ENCODE measurements at places on chromosomes 3 and 15.

DNA sequence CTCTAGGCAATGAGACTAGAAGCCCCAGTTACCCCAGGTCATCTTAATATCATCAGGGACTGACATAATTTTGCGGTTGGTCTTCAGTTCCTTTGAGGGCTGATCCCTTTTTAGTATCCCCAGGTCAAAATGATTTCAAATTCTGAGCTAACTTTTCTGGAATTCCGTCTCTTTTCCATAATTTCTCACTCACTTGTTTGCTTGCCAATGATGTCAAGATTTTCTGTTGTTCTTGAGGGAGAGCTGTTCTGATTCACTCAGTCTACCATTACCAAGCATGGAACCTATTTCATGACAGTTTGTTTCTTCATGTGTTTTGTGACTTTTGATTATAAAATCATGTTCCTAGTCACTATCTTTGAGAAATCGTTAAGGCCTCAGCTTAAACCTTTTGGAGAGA is 190.5 kb upstream of the LYSMD4 start:
- no peak for DNase-seq

DNA sequence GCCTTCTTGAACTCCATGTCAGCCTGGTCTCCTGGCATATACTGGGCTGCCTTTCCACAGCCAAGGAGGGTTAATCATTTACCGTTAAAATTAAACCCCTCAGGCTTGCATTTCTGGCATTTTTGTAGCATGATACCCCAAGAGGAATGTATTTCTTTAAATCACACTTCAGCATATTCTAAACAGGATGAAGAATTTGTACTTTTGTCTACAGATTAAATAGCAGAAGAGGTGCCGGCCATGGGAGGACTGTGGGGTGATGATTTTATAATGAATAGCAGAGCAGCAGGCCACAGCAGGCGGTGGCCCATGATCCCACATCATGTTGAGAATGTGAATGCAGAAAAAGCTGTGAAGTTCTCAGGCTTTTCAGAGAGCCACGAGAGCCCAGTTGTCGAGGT is 90.2 kb downstream of the ARNT2 start:
- DNase-seq = no peak

- DNase-seq = no peak
Observed at GRCh38 chr3:117084739-117085270, 375.2 kb downstream of the TUSC7 start.

DNA sequence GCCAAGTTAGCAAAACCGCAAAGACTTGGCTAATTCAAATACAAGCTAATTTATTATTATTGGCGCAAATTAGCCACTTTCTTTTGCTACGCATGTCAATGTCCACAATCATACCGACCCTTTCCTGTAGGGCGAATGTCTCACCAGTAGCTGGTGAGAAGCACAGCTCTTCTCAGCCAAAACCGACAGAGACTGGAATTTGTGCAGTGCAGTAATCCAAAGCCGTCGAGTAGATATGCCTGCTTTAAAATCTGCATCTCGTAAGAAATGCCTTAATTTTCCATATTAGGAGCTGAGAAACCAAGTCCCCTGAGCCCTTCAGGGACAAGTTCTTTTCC is 614 bp upstream of the MINDY2 start:
- no peak for DNase-seq
